ENCODE measurements at places on chromosomes 5 and 9. TPM values are rescaled to one million over a fixed set of nuclear protein-coding genes. Genes with fewer than 3 reads are reported as not detected.

DNA sequence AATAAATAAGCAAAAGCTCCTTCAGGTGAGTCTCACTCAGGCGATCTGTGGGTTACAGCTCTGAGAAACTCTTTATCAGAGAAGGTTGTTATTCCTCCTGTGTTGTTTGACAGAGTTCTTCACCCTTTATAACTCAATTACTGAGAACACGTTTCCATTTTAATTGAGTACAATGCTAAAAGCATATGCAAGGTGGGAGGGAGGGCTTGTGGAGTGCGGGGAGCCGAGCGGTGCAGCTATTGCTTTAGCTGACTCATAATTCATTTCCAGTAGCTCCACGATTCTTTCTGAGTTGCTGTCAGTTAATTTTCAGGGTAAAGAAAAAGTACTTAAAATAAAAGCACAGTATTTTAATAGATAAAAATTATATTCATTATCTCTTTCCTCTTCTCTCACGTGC is 104.7 kb upstream of the CKMT2 start:
- DNase-seq, result no peak

DNA sequence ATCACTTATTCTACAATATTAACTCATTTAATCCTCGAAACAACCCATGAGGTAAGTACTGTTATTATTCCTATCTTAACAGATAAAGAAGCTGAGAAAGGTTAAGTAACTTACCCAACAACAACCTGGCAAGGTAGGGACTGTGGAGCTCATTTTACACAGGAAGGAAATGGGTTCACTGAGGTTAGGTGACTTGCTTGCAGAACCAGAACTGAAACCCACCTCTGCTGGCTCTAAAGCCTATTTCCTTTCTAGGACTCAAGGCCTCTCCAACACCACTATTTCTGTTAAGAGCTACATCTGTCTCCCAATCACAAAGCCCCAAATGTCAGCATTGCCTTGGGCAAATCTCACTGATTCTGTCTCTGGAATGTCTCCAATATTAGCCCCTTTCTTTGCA is 38.9 kb upstream of the IFNK start:
- DNase-seq, result no peak

DNA sequence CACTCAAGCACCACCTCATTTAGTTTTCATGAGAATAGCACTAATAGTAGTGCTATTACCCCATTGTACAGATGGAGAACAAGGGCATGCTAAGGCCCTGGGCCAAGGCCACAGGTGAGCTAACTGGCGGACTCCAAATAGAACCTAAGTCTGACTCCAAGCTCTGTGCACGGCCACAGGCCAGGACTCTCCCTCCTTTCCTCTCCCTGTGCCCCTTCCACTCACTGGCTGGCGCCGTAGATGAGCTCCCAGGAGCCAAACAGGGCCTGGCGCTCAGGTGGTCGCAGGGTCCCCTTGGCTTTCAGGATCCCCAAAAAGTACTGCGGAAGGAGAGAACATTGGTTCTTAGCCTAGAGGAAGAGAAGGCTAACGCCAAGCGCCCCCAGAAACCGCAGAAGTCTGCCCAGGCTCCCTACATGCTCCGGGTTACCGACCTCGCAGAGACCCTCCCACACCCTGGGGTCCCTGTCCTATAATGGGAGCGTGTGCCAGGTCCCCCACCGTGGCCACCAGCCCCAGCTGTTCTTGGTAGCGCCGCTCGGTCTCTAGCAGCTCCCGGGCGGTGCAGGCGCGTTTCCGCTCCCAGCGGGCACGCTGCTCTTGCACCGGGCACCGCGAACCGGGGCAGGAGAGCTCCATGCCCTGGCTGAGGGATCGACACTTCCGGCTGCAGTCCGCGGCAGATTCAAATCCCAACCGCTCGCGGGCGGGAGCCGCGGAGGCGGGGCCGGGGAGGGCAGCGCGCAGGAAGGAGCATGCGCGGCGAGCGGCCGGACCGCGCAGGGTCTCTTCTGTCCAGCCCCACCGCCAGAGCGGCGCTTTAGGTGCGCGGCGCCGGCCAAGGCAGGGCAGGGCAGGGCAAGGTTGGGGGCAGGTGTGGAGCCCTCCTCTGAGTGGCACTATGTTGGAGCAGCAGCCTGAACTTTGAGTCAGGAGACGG is at the start of gene ARHGEF39:
Gene ARHGEF39 (minus strand): TSS at position 665 of the 940 bp plus-strand sequence. CDS start 26 bp downstream, at position 639.
- peak; percentile 53 for DNase-seq

The AJM1 gene
- total RNA-seq, result 0.42 TPM

- DNase-seq, result no peak
These were observed 467.3 kb upstream of the CLINT1 start for GRCh38 chr5:158326256-158326655.

The OLFML2A gene
- 3.1 TPM for total RNA-seq

GRCh38 chr9:14415947-14416346 is 102.0 kb upstream of the NFIB start:
- DNase-seq, result peak; percentile 70

DNA sequence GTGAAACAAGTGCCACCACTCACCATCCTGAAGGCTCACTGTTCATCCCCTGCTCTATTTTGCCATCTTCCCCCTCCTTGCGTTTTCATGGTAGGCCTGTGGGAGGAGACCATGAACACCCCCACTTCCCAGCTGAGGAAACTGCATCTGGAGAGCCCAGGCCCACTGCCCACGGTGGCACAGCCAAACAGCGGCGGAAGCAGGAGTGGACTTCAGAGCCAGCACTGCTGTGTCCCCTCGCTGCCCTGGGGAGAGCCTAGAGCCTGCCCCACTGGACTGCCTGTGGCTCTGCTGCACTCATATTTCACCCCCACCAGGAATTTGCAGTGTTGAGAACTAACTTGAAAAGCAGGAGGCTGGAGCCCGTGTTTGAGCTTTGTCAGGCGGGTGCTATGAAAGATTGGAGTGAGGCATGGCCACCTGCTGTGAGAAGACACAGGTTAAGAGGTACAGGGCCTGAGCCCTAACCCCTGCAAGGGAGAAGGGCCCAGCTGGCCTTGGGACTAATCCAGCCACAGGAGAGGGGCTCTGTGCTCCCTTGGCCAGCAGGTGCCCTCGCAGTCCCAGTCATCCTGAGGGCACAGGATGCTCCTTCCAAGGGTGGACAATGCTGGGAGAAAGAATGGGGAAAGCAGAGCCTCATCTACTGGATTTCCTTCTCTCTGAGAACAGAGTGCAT is 79.0 kb downstream of the MACROH2A1 start:
- DNase-seq, result no peak

GRCh38 chr9:99359336-99359735 is 137.3 kb downstream of the SEC61B start:
- no peak for DNase-seq

The IL17B gene
- not detected for total RNA-seq

Measured in foreskin keratinocyte (primary cell).